ENCODE measurements at places on chromosomes 3 and 15.
A peak's percentile ranks its signal among the peaks of the same experiment; 100 is the strongest.

- peak; percentile 67 for DNase-seq
These were observed 68.0 kb downstream of the FNDC3B start for GRCh38 chr3:172107403-172107802.

GRCh38 chr3:184472723-184473428 lies 88.7 kb upstream of the EPHB3 start:
- DNase-seq, result no peak

- DNase-seq, result no peak
These were observed 138.8 kb upstream of the PRR20G start for GRCh38 chr3:127426444-127427153.

DNA sequence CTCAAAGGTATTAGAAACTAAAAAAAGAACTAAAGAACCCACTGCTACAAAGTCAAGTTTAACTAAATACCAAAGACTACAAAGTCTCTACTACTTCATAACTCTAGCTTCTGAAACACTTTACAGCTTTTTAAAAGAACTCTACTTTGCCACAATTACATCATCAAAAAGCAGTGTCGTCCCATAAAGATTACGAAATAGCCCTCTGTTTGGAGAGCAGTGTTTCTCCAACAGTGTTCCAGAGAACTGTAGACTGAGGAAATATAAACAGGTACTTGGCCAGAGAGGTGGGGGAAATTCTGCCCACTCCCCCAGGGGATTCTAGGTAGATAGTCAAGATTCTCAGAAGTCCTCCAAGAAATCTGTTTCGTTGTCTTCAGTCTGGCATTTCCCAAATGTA lies 225.6 kb downstream of the PDZRN3 start:
- no peak for DNase-seq

GRCh38 chr3:171442184-171442583 lies 18.0 kb downstream of the TNIK start:
- DNase-seq, result no peak

GRCh38 chr3:123410149-123410515 lies 38.8 kb downstream of the ADCY5 start:
- no peak for DNase-seq

DNA sequence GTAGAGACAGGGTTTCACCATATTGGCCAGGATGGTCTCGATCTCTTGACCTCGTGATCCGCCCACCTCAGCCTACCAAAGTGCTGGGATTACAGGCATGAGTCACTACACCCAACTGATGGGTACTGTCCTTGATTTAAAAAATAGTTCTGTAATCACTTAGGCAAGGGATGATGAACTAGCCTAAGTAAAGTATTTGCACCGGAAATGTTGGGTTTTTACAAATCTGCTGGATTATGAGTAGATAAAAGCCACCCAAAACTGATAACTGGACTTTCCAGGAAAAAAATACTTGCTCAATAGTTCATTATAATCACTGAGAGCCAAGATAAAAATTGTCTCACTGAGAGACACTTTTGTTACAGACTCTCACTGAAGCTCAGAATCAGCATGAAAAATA lies 218.0 kb downstream of the WNT5A start:
- no peak for DNase-seq

GRCh38 chr3:172939651-172940293 lies 189.2 kb downstream of the ECT2 start:
- no peak for DNase-seq

DNA sequence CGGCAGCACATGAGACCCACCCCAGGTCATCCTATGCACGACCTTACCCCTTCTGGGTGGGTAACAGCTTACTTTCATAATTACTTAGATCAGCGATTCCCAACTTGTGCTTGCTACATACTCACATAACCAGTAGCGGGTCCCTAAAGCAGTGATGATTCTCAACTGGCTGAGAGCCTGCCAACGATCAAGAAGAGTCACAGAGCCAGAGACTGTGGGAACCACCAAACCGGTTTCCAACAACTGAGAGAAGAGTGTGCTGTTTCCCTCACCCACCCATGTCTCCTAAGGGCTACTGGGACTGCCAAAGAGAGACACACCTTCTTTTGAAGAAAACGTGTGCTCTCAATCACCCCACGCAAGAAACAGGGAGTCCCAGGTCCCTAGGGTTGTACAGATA lies 12.0 kb upstream of the XXYLT1 start:
- DNase-seq, result no peak

GRCh38 chr3:97291901-97292300 lies 472.7 kb upstream of the ARL6 start:
- no peak for DNase-seq

- DNase-seq, result no peak
These were observed 579.3 kb downstream of the EDEM1 start for GRCh38 chr3:5766848-5767247.

DNA sequence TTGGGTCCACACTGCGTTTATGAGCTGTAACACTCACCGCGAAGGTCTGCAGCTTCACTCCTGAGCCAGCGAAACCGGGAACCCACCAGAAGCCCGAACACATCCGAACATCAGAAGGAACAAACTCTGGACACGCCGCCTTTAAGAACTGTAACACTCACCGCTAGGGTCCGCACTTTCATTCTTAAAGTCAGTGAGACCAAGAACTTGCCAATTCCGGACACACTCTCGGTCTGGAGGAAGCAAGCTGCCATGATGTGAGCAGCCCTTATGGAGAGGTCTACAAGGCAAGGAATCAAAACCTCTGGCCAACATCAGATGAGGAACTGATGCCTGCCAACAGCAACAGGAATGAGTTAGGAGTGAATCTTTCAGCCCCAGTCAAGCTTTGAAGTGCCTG lies 62.9 kb downstream of the SLC28A2 start:
- no peak for DNase-seq

- DNase-seq, result no peak
These were observed 149.8 kb upstream of the ROBO1 start for GRCh38 chr3:79917561-79917960.

GRCh38 chr3:132870541-132870940 lies 148.3 kb upstream of the NPHP3 start:
- DNase-seq, result no peak

- DNase-seq, result no peak
These were observed 9.6 kb downstream of the KIF7 start for GRCh38 chr15:89645680-89646079.

DNA sequence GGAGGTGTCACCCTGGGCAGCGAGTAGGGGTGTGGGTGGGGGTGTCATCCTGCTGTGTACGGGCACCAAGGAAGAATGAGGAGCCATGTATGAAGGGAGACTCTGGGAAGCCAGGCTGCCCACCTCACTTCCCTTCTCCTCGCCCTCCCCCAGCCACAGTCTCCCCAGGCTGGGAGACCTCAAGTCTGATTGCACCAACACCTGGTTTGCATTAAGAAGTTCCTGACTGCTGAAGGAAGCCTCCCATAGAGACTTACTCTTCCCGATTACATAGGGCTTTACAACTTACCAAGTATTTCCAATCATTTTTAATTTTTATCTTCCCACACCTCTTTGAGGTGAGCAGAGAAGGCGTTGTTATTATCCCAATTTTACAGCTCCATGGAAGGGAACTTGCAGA lies 29.5 kb upstream of the SMAD3 start:
- DNase-seq, result no peak

- DNase-seq, result no peak
These were observed 89.1 kb downstream of the LIPC start for GRCh38 chr15:58520936-58521292.

DNA sequence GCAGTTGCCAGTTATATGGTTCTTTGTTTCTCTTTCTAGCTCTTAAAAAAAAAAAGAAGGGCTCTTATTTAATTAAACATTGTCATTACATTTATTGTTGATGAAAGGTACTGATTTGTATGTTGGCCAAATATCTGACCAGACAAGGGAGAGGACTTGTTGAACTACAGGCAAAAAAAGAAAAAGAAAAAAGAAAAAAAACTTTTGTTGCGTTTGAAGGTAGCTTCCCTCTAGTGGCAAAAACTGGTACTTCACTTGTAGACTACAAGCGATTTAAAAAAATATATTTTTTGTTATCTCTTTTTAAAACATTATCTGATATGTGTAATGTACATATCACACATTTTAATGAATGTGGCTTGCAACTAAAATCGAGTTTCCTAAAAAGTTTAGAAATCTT lies 280.6 kb downstream of the ROBO2 start:
- no peak for DNase-seq

DNA sequence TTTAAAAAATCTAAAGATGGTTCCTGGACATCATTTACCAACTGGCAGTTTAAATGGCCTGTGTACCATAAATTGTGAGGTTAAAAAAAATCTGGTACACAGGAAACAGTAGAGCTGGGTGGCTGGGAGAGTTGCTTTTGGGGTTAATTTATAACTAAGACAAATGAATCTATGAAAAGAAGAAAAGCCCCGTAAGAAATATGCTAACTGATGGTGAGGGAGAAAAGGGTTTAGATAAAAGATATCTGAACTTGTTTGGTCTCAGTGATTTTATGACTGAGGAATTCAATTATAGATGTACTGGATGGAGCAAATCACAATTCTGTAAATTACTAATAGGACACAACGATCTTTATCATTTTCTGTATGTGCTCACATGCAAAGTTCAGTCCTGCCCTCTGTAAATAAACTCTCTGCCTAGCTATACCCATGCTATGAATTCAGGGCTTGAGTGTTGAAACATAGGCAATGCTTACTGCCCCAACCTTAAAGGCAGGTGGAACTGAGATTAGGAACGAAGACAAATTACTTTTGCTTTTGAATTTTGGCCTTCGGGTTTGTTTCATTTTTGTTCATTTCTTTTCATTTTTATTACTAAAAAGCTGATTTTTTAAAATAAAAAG lies 28.0 kb downstream of the PPARG start:
- DNase-seq, result no peak

- no peak for DNase-seq
These were observed 45.8 kb downstream of the HAPLN3 start for GRCh38 chr15:88849376-88850072.

- no peak for DNase-seq
These were observed 35.2 kb downstream of the FEM1B start for GRCh38 chr15:68312701-68313204.

- no peak for DNase-seq
These were observed 56.0 kb upstream of the MYRIP start for GRCh38 chr3:39753391-39753790.

DNA sequence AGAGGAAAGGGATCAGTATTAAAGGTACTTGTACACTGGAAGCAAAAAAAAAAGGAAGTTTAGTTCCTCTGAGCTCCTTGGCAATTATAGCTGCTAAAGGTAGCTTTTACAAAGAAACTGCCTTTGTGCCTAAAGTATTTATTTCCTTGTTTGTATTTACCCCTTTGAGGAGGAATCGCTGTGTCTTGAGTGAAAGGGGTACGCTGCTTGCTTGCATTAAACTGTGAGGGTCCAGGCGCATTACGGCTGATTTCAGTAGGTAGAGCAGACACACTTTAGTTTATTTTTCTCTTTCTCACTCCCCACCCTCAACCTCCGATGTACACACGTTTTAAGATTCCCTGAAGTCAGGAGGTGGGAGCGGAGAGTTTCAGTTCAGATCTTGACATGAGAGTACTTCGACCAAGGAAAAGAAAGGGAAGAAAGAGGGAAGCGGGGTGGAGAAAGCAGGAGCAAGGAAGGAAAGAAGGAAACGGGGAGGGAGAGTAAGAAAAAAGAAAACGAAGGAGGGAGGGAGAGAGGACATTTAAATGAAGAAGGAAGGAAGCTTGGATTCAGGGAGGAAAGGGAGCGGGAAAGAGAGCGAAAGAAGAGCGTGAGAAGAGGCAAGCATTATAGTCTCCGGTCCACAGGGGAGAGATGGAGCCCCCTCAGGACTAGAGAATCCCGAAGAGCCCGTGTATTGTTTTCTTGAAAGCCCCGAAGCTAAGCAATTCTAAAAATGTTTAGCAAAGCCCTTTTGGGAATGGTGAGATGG lies 1.2 kb upstream of the MME start:
- DNase-seq, result no peak

Measured in central memory CD4-positive, alpha-beta T cell (primary cell).